ENCODE measurements at places on chromosomes 7 and 10.

- DNase-seq = no peak
These were observed 642.1 kb downstream of the INHBA start for GRCh38 chr7:41060796-41061195.

GRCh38 chr10:114077347-114077746 is 33.7 kb downstream of the ADRB1 start:
- no peak for DNase-seq

- no peak for DNase-seq
These were observed 4.7 kb upstream of the SLIT1 start for GRCh38 chr10:97190450-97190849.

GRCh38 chr10:96334616-96335526 is 23.9 kb downstream of the OPALIN start:
- DNase-seq = no peak

DNA sequence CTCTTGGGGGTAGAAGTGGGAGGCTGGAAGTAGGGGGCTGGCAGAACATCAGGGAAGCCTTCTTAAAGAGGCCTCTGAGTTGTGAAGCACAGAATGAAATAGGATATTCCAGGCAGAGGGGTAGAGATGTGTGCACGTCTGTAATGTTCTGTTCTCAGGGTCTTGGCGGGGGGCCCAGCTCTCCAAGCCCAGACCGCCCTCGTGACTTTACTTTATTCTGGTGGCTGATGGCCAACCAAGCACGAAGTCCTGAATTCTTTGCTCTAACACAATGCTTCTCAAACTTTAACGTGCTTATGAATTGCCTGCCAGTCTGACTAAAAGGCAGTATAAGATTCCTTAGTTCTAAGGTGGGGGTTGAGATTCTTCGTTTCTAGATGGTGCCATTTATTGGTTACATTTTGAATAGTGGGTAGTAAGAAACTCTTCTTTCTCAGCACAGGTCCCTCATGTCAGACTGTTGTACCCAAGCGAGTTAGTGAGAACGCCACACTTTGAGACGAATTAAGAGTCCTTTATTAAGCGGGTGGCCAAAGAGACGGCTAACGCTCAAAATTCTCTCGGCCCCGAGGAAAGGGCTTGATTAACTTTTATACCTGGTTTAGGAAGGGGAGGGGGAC is 8.2 kb downstream of the PRXL2A start:
- DNase-seq = no peak

- no peak for DNase-seq
These were observed 37.1 kb downstream of the RBAK start for GRCh38 chr7:5082806-5083205.

- DNase-seq = no peak
These were observed 73.0 kb downstream of the COL26A1 start for GRCh38 chr7:101435461-101436220.

DNA sequence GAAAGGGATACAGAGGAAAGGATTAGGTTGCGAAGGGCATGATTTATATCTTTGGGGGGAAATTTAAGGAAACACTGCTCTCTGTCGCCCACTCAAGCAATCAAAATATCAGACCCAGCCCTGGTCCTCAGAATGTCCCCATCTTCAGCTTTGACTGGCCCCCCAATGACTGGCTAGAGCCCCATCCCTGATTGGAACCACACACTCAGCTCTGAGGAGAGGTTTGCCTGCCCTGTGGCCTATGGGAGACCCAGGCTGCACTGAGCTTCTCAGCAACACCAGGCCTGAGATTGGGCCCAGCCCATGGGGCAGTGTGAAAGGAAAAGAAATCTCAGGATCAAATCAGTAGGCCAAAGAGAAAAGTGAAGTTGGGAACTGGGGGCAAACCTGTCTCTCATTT is 69.5 kb downstream of the ADCYAP1R1 start:
- no peak for DNase-seq

DNA sequence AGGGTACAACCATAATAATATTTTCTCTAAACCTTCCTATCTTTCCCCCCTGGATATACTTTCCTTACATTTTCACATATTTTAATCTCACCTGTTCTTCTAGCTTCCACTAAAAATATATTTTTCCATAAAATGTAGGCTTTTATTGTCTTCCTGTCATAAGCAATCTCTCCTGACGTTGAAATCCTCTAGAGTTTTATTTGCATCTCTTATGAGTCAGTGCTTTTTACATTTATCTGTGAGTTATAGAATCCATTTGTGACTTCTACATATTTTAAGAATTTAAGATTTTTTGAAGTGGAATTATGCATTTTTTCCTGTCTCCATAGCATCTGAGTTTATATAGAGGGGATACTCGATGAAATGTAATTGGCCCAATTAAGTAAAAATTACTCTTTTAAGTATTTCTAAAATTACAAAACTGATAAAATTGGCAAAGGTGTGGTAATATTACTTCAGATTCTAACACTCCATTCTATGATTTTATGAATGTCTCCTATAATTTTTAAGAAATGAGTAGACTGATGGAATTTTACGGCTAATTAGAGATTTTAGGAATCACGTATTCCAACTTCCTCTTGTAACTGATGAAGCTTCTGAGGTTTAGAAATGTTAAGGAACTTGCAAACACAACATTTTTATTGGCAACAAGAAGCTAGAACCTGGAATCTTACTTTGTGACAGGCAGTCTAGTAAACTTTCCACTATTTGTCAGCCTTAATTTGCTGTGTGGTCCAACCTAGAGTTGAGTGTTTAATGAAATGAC is 422.9 kb upstream of the SEMA3A start:
- no peak for DNase-seq

- no peak for DNase-seq
These were observed 43.1 kb downstream of the CREB3L2 start for GRCh38 chr7:137958470-137959431.

DNA sequence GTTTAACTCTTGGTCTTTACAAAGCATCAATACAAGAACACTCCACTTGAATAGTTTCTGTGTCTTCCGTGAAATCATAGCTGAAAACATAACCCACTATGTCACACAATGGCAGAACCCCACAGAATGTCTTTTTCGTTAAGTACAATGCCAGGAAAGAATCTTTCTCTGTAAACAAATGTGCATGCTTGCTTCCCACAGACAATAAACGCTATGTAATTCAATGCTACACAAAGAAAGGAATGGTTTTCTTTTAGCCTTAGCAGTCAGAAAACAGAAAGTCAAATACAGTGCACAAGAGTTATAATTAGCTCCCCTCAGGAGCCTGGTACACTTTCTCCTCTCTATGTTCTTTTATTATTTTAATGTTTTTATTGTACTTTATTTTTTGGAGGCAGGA is 186.1 kb downstream of the SRPK2 start:
- DNase-seq = no peak

DNA sequence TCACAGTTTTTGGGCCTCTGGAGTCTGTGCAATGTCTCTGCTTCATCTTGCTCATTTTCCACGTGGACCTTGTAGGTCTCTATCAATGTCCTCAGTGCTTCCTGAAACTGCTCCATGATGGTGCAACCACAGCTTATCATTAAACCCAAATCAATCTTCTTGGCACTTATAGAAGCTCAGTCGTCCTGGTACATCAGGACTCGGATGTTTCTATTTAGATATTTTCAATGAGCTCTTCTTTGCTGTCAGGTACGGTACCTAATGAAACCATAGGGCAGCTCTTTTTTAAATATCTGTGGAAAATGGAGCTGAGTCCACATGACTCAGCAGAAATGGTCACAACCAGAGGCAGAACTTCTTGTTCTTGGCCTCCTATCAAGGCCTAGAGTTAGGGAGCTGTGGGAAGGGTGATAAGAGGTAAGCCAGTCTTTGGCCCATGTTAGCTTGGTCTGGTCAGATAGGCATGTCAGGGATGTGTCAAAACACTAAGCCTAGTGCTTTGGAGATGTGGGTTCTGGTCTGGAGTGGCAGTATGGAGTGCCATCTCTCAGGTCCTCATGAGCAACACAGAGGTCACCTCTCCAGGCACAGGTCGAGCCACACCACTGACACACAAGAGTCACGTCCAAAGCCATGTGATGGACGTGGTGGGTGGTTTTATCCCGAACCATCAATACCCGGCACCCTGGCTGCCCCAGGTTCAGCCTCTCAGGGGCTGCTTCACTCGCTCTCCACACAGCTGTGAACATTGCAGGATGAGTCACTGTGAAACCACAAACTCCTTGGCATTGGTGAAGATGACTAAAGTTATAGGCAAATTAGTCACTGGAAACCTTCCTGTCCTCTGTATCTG is 87.0 kb downstream of the TBXAS1 start:
- DNase-seq = no peak

DNA sequence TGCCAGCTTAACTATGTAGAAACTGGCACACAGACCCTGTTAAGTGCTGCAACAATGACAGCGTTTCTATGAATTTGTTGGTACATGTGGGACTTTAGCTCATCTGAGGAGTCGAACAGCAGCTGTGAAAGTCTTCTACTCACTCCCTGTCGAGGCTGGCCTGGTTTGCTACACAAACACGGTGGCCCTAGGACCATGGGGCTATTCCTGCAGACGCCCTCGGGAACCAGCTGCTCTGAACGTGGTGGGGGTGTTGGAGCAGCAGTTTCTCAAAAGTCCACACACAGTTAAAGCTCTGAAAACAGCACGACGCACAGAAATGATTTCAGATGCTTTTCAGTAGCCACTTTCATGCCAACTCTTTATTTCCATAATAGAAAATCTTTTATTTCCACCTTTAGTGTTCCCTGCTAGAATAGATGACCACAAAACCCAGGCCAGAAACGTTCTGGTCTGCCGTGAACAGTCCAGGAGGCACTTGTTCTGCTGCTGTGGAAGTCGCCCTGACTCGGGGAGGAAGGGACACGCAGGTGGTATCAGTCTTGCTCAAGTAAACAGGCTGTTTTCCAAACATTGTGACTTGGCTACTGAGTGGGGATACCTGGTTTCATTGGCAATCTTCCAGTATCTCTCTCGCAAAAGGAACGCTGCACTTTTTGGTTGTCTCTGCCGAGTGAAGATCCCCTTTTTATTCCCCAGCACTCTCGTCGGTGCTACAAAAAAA is 21.5 kb downstream of the GUSB start:
- DNase-seq = no peak

GRCh38 chr10:66931949-66932343 is 6.1 kb downstream of the LRRTM3 start:
- no peak for DNase-seq

Measured in esophagus squamous epithelium (tissue), 5 donors.